ENCODE measurements at places on chromosomes 5 and 9.

- DNase-seq = no peak
These were observed 112.8 kb upstream of the SLC25A48 start for GRCh38 chr5:135721548-135722090.

GRCh38 chr5:115544436-115545350 lies at the start of gene FEM1C:
Gene FEM1C, minus strand, starts transcription at chr5:115544775. Its CDS starts 1,282 bp downstream, at chr5:115543493.
- peak; percentile 99 for DNase-seq

DNA sequence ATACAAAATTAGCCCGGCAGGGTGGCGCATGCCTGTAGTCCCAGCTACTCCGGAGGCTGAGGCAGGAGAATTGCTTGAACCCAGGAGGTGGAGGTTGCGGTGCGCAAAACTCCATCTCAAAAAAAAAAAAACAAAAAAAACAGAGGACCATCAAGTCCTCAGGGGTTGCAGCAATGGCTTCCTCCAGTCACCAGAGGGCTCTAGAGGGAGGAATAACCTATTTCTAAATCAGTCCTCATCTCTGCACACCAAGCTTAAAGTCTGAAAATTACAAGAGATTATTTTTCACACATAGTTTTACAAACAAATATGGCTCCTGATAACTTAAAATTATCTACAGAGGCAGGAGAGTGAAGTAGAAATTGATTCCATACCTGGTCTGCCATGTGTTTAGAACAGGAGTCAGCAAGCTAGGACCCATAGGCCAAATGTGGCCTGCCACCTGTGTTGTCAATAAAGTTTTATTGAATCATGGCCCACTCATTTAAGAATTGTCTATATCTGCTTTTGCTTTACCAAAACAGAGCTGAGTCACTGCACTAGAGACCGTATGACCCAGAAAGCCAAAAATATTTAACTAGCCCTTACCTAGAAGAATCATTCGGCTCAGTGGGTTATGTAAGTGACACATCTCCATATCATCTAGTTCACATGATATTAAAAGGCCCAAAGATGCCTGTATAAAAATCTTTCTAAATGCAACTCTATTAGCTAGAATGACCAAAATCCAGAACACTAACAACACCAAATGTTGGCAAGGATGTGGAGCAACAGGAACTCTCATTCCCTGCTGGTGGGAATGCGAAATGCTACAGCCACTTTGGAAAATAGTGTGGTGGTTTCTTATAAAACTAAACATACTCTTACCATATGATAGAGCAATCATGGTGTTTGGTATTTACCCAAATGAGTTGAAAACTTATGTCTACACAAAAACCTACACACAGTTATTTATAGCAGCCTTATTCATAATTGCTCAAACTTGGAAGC lies 207.7 kb downstream of the FRMD3 start:
- DNase-seq = no peak

- DNase-seq = no peak
These were observed 5.1 kb upstream of the SSBP2 start for GRCh38 chr5:81756016-81756415.

DNA sequence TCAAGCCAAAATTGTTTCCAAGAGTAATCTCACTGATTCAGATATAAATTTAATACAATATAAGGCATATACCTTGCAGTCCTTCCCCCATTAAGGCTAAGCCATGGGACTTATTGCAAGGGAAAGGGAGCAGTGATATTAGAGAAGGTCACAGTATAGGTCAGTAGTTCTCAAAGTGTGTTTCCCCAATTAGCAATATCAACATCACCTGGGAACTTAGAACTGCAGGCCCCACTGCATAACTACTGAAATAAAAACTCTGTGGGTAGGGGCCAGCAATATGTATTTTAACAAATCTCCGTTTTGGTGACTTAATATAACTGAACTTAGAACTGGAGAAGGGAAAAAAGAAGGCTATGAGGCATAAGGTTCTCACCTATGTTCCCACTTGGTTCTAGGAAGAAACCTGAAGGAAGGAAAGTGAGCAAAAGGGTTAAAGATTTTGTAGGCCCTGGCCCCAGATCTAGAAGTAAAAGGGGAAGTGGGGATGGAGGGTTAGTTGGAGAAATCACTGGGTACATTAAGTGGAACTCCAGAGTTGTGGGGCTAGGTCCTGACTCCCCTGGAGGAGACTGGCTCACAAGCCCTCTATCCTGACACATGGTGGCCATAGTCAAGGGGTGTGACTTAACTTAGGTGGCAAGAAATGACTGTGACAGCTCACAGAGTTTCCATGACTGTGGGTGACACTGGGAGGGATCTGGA lies 40.7 kb downstream of the WDR36 start:
- no peak for DNase-seq

- DNase-seq = no peak
These were observed 285.6 kb downstream of the ARHGAP26 start for GRCh38 chr5:143055596-143056338.

DNA sequence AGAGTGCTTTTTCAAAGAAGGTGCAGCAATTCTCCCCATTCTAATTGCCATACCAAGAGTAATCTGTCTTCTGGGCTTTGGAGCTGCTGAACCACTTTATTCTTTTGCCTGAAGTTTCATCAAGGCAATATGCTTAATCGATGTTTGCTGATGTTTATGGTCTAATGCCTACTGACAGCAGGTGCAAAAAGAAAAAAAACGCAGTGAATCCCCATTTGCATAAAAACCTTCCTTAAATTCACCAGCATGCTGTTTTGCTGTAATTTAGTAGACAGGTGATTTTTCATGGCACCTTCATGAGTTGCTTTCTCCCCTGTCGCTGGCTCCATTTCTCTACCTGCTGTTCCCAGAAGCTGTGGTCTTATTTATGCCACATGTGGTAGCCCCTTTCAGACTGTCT lies 83.1 kb upstream of the MAST4 start:
- no peak for DNase-seq

GRCh38 chr5:1511651-1512540 lies 11.9 kb downstream of the LPCAT1 start:
- no peak for DNase-seq

DNA sequence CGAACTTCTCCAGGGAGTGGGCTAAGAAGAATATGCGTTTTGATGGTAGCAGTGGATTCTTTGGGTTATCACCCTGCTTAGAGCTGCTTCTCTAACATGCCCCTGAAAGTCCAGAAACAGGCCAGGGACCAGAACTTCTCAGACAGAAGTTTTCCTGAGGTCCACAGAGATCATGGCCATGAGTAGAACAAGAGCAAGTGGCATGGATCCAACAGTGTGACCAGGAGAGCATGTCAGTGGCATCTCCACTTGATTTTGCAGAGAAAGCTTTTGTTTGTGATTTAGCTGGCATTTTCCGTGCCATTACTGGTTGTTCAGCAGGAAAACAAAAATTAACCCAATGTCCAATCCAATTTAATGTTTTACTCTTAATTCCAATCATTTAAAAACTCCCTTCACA lies 298.5 kb upstream of the CD180 start:
- DNase-seq = no peak

GRCh38 chr9:126514037-126514821 lies 99.5 kb upstream of the LMX1B start:
- DNase-seq = peak; percentile 63

DNA sequence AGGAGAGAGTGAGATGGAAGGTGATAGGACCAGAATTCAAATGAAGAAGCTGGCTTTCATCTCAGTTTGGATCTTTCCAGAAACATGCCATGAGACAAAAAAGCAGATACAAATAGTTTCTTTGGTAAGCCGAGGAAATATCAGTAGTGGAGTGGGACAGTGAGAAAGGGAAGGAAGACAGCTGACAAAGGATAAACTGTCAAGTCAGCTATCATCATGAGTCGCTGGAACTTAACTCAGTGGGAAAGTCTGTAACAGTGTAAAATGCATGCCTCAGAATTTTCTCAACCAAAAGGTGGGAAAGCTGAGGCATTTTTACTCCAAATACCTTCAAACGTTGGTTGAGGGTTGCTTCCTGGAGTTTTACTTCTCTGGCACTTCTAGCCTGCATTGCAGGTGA lies 129.8 kb downstream of the PLPPR1 start:
- no peak for DNase-seq

DNA sequence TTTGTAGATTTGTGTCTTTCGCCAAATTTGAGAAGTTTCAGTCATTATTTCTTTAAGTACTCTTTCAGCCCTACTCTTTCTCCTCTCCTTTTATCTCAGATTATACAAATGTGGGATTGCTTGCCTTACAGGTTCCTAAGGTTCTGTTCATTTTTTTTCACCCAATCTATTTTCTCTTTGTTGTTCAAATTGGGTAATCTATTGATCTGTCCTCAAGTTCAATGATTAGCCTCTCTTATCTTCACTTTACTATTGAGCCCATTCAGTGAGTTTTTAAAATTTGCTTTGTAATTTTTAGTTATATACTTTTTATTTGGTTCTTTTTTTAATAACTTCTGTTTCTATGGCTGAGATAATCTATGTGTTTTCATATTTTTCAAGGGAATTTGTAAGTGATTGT lies 282.1 kb downstream of the FER start:
- DNase-seq = no peak

DNA sequence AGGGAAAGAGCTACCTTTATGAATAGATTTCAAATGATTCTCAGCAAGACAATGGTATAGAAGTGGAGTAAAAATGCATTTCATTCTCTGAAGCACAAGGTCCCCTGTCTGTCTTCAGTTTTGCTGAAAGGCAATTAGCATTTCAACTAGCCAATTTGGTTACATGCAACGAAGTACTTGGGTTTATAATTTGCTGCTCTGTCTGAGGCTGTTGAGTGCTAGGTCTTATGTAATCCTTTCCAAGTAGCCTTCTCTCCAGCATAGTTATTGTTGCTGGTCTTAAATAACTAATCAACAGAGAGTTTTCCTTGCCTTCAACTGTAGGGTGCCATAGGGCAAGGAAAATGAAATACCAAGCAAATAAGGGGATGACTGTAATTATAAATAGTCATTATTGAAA lies 4.5 kb downstream of the ADGRV1 start:
- DNase-seq = no peak

DNA sequence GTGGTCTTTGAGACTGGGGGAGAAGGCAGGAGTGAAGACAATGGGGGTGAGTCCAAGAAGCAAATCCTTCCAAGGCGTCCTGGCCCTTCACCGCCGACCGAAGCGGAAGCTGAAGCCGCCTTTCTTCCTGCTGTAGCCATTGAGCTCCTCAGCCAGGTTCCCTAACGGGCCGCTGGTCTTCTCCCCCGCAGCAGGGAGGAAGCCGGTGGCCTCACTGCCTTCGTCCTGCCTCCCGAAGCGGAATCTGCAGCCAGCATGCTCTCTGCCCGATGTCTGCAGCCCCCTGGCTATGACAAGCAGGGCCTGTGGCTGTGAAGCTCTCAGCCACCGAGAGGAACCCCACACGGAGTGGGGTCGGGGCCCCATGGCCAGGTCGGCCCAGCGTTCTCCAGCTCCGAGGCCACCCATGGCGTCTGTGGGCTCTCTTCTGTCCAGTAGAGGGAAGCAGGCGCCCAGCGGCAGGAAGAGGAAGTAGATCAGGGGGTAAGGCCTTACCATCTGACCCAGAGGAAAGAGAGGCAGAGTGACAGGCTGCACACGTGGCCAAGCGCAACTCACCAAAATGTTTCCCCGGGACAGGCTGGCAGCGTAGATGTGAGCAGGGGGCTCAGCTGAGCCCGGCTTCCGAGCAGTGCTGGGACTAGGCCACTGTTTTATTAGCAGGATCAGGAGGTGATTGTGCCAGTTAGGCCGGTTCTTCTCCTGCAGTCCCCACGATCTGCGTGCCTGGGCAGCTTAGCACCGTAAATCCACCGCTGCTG lies 3.1 kb downstream of the QRFP start:
- no peak for DNase-seq

DNA sequence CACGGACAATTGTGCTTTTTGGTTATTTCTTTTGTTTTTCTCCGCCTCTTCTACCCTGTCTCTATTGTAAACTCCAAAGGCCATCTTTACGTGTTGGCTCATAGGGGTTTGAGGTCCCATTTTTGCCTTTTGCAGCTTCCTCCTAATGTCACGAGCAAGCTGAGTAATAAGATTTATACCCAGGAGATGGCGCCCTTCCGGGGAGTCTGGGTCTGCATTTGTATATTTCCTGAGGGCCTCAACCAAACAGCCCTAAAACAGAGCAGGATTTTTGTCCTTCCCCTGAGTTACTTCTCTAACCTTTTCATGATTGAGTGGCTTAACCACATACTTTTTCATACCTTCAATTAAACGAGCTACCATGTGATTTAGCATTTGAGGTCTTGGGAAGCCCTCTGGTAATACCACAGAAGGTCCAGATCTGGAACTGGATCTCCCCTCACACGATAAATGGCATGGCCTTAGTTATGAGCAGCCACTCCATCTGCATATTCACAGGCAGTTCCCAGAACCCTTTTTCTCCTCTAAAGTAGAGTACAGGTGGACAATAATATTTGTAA lies 11.2 kb upstream of the CFAP95 start:
- no peak for DNase-seq

DNA sequence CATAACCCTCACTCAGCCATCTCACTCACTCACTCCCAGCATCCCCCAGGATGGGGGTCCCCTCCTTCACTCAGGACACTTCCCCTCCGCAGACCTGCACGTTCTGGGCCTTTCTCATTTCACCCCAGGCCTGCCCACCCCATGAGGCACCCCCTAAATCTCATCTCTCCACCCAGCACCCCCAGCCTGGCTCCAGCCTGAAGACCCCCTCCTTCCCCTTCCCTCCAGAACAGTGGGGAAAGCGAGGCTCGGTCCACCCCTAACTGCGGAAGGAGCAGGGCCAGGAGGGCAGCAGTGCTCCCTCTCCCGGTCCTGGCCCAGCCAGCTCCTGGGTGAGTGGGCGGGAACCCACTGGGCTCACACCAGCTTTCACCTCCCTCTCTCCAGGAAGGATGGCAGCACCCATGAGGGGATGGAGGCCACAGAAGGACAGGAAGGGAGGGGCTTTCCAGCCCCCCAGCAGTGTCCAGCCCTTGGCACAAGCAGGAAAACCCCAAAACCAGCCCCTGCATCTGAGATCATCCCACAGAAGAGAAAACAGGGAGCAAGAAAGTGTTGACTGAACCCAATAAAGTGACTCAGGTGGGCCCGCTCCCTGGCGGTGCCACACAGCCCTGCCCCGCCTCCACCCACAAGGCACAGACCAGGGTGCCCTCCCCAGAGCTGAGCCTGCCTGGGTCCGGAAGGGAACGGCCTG lies 55.0 kb downstream of the LRSAM1 start:
- no peak for DNase-seq

GRCh38 chr9:124415852-124416484 lies 726 bp upstream of the PSMB7 start:
- DNase-seq = no peak

DNA sequence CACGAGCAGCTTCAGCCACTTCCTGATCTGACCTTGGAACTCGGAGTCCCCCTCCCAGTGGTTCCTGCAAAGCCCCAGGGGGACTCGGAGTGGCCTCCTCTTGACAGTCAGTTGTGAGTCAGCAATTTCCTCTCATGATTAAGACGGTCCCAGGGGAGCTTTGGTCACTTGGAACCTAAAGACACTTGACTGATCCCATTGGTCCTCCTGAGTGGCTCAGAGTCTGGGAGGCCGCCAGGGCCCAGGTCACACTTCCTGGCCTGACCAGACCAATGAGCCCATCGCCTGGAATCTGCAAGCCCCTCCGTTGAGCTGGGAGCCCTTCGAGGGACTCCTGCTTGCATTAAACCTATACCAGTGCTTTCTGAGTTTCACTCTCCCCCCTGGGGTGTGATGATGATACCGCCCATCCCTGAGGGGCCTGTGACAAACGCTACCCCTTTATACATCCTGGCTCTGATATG lies 29.1 kb downstream of the TSPAN17 start:
- DNase-seq = no peak
